ENCODE measurements at places on chromosomes 6 and 20. TPM values are rescaled to one million over a fixed set of nuclear protein-coding genes. Genes with fewer than 3 reads are reported as not detected.

DNA sequence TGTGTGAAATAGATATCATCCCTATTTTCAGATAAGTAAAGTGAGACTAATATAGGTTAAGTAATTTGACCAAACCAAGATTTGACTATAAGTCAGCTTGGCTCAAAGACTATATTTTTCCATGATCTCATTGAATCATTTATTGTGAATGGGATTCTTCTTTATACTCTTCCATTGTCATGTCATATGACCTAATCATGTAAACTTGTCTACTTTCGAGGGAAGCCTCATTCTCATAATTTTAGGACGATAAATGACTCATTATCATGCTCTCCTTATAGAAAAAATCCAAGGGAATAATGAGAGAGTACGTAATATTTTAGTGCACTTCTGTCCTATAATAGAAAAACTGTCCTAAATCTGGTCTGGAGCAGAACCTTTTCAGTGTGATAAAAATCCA, 40.9 kb upstream of the CCN6 start:
- no peak for DNase-seq

DNA sequence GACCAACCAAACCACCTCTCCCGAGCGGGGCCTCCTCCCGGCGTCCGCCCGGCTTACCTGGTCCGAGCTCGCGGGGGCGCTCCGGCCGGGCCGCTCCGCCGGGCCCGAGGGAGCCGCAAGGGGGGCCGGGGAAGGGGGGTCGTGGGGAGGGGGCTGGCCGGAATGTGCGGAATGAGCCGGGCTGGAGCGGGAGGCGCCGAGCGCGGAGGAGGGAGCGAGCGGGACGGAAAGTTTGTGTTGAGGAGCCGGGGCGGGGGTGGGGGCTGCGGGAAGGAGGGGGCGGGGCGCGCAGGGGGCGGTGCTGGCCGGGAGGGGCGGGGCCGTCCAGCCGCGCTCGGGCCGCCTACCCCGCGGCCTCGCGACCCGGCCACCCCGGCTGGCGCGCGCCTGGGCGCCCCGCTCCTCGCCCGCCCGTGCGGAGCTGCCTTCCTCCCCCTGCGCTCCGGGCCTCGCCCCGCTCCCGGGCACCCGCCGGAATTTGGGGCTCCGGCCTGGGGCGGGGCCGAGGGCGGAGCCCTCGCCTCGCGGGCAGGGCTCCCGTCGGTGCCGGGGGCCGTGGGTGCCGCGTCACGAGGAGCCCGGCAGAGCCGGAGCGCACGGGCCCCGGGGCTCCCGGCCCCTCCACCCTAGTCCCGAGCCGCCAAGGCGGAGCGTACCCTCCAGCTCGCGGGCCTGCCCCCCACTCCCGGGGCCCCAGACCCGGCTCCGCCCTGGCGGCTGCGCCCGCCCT, at the start of gene TEAD3:
TEAD3 (minus strand) TSS at position 239 of the 730 bp plus-strand sequence.
- DNase-seq: no peak

DNA sequence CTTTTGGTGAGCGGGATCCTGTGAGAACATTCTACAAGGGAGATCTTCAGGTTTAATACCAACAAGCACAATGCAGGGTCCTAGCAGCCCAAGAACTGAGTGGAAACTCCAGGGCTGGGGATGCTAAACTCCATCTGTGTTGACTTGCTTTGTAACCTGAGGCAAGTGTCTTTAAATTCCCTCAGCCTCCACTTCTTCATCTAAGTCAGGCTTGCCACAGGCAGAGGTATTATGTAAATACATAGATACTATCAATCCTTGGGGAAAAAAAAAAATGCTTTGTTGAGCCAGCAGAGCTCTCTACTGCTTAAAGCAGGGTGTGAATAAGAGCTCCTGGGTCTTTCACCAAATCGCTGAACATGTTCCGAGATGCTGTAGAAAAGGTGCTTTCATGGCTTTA, 114.2 kb upstream of the PHACTR1 start:
- DNase-seq: no peak

DNA sequence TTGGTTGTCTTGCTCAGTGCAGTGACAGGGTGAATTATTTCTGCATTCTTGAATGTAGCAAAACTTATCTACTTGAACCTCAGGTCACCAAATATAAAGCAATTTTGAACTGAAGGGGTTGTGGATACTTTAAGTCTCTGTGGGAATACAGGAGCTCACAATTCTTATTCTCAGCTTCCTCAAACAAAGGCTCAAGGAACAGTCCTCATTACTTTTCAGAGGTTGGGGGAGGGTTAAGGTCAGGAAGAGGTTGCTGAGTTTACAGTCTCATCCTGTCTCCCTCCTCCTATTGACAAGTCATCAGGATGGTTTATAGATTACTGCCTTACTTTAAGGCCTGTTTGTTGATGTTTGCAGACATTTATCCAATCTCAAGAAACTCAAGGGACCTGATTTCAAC, 143.6 kb upstream of the SPACA1 start:
- DNase-seq: no peak

DNA sequence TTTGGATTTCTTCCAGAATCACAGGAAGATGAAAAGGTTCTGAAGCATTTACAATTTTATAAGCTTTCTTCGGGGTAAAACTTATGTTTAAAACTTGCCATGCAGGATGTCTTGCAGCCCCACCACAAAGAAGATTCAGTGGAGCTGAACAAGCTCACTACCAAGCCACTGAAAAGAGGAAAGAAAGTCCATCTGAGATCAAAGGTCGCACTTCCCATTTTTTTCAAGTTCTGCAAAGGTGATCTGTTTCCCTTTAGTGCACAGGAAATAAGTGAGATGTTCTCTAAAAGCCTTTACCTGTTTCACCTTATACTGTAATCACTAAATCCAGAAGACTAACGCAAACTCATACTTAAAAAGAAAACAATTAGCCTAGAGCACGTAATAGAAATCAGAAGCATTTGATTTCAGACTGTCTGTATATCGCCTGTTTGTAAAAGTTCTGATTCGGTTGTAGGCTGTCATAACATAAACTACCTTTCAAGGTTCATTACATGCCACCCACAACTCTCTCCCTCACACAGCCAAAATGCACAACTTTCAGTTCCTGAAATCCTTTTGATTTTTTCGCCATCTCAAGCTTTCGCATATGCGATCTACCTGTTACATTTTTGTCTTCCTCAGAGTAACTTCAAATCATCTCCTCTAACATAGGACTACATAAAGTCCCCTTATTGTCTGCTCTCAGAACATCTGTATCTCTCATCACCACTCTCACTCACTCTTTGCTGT, 1.8 kb downstream of the ECHDC1 start:
- no peak for DNase-seq

DNA sequence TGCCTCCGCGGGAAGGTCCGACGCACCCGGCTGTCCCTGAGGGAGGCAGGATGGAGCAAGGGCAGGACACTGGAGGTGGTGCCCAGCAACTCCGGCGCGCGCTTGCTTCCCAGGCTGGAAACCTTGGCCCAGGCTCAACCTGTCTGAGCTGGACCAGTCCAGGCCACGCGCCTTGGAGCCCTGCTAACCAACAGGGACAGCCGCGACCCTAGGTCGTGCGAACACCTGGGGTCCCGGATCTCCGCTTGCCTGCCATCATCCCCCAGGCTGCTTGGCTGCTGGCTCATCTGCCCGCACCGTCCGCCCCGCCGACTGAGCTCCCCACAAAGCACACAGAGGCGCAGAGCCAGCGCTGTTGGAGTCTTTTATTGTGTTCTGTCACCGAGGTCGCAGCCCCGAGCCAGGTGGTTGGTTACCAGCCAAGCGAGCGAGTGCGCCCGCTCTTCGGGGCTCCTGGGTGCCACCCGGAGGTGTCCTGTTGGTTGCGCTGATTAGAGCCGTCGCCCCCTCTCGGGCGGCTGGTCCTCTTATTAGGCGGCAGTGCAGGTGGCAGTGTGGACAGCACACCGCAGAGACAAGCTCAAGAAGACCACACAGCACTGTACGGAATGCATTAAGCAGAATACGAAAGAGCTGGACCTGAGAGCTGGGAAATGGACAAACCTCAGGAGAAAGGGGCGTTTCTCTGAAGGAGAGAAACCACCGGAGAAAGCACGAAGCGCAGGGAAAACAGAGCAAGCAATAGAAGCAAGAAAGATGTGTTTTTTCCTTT, 3.8 kb downstream of the COL12A1 start:
- no peak for DNase-seq

The NHLRC1 gene
- 2.8 TPM for polyA plus RNA-seq

The TDRD6 gene
- 0.90 TPM for polyA plus RNA-seq
